ENCODE measurements at places on chromosomes 11 and 22. TPM values are rescaled to one million over a fixed set of nuclear protein-coding genes. Genes with fewer than 3 reads are reported as not detected.

OR52I2 gene
- not detected for total RNA-seq

BDNF gene
- total RNA-seq = 0.87 TPM

TNNT3 gene
- 8.4 TPM for total RNA-seq

LMNTD2 gene
- 19.2 TPM for total RNA-seq

OR52K1 gene
- total RNA-seq = not detected

APOBEC3B gene
- 1.5 TPM for total RNA-seq

ART5 gene
- total RNA-seq = 3.1 TPM

MFRP gene
- not detected for total RNA-seq

SF3A1 gene
- 134 TPM for total RNA-seq

LRRC55 gene
- total RNA-seq = not detected

LDLRAD3 gene
- 42.5 TPM for total RNA-seq

PLAAT5 gene
- total RNA-seq = not detected

SLC1A2 gene
- total RNA-seq = 0.82 TPM

DNA sequence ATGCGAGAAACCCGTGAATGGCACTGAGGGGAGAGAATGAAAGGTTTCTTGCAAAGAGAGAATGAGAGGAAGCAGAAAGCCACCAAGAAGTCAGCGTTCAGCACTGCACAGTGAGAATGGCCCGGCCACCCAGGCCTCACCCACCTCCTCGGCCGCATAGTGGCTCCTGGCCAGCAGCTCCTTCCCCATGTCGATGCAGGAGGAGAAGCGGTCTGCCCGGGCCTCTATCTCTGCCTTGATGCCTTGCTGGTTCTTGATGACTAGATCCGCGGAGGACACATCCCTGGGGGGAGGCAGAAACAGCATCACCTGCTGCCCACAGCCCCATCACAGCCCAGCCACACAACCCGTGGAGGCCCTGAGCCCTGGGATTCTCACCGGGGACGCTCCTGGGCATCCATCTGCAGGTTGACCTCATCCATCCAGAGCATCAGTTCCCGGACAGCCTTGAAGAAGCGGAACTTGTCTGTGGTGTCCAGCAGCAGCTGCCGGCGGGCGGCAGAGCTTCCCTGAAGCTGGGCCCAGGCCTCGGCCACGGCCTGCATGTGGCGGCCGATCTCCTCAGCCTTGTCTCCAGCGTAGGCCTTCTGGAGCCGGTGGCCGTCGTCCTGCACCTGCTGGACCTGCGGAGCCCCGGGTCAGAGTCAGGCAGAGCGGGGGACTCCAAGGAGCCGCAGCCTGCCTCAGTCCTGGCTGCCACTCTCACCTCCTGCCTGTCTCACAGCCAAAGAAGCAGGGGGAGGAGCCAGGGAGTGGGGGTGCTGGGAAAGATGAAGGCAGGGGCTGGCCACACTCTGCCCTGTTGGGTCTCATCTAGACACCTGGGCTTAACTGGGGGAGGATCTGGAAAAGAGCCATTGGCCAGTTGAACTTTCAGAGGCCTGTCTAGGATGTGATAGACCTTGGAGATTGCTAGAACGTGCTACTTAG, 12.2 kb upstream of the RBM4B start:
- no peaks in the 10 kb centered on the region for H3K27me3 ChIP-seq
- no peak overlapping the region for H3K4me3 ChIP-seq
- H3K27ac ChIP-seq = no peak overlapping the region
- DNase-seq = no peak

DNA sequence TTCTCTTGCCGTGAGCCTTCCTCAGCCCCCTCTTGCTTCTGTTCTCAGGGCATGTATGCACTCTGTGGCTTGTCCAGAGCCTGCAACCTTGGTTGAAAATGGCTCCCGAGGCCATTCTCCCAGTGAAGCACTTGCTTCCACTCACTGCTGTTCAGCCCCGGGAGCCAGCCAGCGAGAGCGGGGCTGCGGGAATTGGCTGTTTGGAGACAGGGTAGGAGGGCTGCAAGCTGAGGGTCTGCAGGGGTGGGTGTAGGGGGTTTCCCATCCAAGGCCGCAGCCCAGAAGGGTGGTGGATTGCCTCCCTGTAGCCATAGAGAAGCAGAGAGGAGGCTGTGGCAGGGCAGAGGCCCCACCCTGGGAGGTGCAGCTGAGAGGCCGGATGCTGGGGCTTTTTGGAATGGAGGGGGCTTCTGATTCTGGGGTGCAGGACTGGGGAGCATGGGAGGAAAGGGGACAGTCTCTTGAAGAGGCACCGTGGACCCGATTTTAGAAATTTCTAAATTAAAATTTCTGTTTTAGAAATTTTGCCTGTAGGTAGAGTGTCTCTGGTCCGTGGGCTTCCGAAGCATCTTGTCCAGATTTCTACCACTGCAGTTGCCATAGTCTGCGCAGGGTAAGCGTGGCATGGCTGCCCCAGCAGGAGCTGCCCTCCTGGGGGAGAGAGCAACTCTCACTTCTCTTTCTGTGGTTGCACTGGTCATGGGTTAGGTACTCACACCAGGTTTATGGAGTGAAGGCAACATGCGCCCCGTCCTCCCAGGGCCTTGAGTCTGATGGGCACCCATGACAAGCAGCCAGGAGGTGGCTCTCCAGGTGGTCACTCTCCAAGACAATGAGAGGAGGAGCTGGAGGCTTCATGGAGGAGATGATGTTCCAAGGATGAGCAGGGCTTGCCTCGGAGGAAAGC, 100.2 kb downstream of the TBC1D22A start:
- no peak for DNase-seq
- no peak overlapping the region for H3K27ac ChIP-seq
- H3K36me3 ChIP-seq = no peaks in the 10 kb centered on the region
- no peaks in the 10 kb centered on the region for H3K4me1 ChIP-seq
- no peak overlapping the region for H3K4me3 ChIP-seq

DNA sequence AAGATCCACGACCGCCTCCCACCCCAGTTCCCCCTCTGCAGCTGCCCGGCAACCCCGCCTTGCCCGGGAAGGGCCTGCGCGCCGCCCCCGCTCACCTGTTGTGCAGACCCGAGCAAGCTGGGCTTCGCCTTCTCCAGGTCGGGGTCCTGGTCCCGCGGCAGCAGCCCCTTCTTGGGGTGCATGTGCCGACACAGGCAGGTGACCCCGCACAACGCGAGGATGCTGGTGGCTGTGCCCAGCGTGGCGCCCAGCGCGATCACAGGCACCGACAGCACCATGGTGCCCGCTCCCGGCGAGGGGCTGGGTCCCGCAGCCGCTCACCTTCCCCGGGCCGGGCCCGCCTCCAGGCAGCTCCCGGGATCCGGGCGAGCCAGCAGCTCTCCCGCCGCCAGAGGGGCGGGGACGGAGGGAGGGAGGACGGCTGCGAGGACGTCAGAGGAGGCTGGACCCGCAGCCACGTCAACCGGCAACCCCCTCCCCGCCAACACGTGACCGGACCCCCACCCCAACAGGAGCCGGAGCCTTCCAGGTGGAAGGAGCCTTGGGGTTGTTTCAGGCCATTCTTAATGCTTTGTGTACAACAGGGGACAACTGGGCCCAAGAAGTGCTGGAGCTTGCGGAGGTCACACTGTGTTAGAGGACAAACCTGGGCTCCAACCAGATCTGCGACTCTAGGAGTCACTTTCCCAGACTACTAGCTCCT, at the start of gene SYT13:
SYT13 (minus strand) TSS at position 412 of the 703 bp plus-strand sequence; CDS start at position 278, 134 bp downstream.
- H3K4me3 ChIP-seq = peak within 1 kb of the TSS; percentile 34
- no peaks in the 10 kb centered on the region for H3K36me3 ChIP-seq
- H3K27ac ChIP-seq = peak within 1 kb of the TSS; percentile 2
- no peaks in the 10 kb centered on the region for H3K27me3 ChIP-seq
- peak; percentile 60 for DNase-seq

GRCh38 chr22:33923660-33924246, 3.5 kb upstream of the LARGE1 start:
- H3K4me1 ChIP-seq = no peaks in the 10 kb centered on the region
- DNase-seq = peak; percentile 74
- H3K27ac ChIP-seq = no peak overlapping the region

DNA sequence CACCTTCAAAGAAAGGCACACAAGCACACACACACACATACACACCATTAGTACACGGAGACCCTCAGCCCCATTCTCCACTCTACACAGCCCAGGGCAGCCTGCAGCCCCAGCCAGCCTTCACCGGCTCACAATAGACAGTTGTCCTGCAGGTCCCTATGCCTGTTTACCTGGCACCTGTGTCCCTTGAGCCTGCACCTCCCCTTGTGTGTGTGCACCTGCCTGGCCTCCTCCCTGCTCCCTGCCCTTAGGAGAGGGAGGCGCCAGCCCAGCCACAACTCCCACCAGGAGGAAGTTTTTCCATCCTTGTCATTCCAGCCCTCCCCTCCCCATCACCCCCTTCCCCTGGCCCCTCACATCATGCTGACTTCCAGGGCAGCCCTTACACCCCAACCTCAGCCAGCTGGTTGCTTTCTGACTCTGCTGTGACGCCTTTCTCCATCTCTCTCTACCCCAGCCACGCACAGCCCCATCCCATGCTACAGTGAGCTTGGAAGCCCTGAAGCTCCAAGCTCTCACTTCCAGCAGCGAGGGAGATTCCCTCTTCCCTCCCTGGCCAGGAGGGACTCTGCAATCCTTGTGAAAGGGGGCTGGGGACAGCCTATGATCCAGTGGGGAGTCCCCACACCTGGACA, 4.4 kb downstream of the AHNAK start:
- H3K4me1 ChIP-seq = peaks cover 49% of the 10 kb centered on the region
- peak overlapping the region; percentile 93 for H3K4me3 ChIP-seq
- H3K27ac ChIP-seq = peak overlapping the region; percentile 97

DNA sequence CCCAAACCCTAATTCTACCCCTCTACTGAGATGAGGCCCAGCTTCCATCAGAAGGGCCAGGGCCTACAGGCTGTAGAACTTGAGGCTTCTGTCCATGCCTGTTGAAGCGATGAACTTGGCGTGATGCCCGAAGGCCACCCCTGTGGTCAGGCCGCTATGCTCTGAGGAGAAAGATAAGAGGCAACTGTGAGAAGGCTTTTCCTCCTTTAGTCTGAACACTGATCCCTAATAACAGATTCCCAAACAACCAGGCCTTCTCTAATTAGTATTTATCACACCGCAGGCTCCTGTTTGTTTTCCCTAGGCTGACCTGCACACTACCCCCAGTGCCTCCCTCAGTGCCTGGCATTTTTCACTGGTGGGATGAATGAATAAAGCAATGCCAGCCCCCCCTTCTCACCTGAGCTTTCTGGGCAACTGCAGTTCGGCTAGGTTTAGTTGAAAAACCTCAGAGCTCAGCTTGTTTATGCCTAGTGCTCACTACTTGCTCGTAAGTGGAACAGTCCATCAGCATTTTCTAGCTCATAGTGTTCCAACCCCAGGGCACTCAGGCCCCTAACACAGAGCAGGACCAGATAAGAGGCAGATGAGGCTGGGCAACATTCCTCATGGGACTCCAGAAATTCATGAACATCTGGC, 15.2 kb downstream of the PRPF19 start:
- H3K4me3 ChIP-seq = no peak overlapping the region
- no peak overlapping the region for H3K27ac ChIP-seq
- peaks cover 3% of the 10 kb centered on the region for H3K36me3 ChIP-seq
- peaks cover 3% of the 10 kb centered on the region for H3K4me1 ChIP-seq
- H3K27me3 ChIP-seq = no peaks in the 10 kb centered on the region

DNA sequence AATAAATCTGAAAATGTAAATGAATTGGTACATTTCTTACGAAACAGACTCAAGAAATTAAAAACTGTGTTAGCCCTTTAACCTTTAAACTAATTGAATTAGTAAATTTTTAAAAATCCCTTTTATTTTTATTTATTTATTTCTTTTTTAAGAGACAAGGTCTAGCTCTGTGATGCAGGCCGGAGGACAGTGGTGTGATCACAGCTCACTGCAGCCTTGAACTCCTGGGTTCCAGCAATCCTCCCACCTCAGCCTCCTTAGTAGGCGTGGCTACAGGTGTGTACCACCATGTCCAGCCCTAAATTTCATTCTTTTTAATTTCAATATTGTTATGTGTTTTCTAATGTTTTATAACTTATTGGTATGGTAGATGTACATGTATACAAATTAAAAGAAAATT, 72.6 kb downstream of the MYEOV start:
- no peaks in the 10 kb centered on the region for H3K36me3 ChIP-seq
- no peak for DNase-seq
- no peak overlapping the region for H3K4me3 ChIP-seq
- H3K27me3 ChIP-seq = no peaks in the 10 kb centered on the region

GRCh38 chr11:117930668-117931330, 1.6 kb upstream of the TMPRSS13 start:
- H3K27me3 ChIP-seq = no peaks in the 10 kb centered on the region
- DNase-seq = no peak
- H3K27ac ChIP-seq = no peak overlapping the region
- H3K4me3 ChIP-seq = no peak overlapping the region

- H3K36me3 ChIP-seq = no peaks in the 10 kb centered on the region
- no peaks in the 10 kb centered on the region for H3K27me3 ChIP-seq
- no peak for DNase-seq
- H3K4me1 ChIP-seq = no peaks in the 10 kb centered on the region
- no peak overlapping the region for H3K27ac ChIP-seq
Observed at GRCh38 chr11:11534981-11535380, 86.8 kb downstream of the GALNT18 start.

DNA sequence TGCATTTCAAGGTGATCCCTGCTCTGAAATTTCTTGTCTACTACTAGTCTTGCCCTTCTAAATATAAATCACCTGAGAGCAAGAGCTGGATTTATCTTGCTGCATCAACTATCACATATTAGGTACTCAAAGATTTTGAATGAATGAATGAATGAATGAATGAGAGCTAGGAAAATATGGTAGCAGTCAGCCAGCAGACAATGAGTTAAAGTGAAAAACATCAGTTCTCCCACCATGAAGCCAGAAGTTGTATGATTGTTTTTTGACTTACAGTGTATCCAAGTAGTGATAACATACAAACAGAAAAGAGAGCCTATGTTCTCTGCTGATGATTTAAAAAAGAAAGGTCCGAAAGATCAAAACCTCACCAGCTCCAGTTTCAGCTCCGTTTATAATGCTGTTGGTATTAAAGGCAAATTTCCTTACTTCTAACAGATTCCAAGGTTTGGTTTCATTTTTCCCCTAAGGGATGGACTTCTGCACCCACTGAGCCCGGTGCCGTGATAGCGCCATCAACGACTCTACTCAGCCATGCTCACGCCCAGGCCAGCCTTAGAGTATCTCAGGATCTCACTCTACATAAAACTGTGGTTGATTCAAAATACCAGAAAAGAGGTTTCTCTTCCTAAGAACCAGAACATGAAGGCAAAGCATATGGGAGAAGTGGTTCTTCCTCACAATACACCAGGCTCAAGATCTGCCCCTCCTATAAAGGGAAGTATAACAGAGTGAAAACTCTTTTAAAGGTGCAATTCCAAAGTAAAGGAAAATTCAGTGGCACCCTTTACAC, 92.0 kb downstream of the SGSM3 start:
- H3K4me3 ChIP-seq = no peak overlapping the region
- no peaks in the 10 kb centered on the region for H3K36me3 ChIP-seq
- DNase-seq = no peak
- no peaks in the 10 kb centered on the region for H3K27me3 ChIP-seq
- H3K27ac ChIP-seq = no peak overlapping the region

DNA sequence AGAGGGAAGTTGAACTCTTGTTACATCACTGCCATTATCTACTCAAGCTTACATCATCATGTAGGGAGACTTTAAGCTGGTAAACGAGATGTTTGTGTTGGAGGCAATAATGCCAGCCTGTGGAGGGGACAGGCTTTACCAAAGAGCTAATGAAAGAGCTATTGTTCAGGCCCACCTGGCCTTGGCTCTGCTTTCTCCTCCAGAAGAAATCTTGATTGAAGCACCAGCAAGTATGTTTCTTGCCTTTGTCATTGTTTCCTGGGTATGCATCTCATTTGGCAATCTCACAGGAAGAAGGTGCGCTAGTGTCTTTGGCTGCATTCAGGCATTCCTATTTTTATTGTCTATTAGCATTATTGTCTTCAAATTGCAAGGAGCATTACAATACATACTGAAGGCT, 16.7 kb upstream of the CARD18 start:
- no peak overlapping the region for H3K4me3 ChIP-seq
- no peak overlapping the region for H3K27ac ChIP-seq
- H3K36me3 ChIP-seq = no peaks in the 10 kb centered on the region
- H3K27me3 ChIP-seq = no peaks in the 10 kb centered on the region
- DNase-seq = peak; percentile 51
